ELR (cell line): ENCODE measurements at places on chromosomes 7 and 10.

DNA sequence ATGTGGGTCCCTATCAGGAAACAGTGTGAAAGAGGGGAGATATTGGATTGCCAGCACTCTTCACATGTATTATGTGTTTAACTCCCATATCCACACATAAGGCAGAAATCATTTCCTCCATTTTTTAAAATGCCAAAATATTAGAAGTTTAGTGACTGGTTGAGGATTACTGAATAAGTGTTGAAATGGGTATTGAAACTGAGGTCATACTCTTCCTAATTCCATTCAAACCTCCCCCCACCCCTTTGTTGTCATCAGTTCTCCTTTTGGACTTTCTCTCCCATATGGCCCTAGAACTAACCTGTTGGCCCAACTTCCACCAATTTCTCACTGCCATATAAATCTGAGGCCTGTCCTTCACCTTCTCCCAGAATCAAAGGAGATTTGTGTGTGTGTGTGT is 81.6 kb downstream of the EVX1 start:
- no peak for DNase-seq

- peak; percentile 23 for DNase-seq
These were observed 6.7 kb upstream of the COA1 start for GRCh38 chr7:43735802-43736603.

DNA sequence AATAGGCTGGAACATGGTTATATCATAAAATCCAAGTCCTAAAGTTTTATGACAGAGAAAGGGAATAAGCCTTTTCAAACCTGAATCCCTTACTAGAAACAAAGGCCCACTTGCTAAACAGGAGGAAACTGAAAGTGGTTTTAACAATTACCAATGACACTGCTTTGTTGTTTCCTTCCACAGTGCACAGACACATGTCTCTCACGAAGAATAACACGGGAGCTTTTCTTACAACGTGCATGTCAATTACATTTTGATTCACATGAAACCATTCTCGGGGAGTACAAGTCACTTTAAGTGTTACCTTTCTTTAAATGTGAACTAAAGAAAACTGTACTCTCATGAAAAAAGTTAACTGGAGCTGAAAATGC is 1.4 kb downstream of the MRPS33 start:
- no peak for DNase-seq

DNA sequence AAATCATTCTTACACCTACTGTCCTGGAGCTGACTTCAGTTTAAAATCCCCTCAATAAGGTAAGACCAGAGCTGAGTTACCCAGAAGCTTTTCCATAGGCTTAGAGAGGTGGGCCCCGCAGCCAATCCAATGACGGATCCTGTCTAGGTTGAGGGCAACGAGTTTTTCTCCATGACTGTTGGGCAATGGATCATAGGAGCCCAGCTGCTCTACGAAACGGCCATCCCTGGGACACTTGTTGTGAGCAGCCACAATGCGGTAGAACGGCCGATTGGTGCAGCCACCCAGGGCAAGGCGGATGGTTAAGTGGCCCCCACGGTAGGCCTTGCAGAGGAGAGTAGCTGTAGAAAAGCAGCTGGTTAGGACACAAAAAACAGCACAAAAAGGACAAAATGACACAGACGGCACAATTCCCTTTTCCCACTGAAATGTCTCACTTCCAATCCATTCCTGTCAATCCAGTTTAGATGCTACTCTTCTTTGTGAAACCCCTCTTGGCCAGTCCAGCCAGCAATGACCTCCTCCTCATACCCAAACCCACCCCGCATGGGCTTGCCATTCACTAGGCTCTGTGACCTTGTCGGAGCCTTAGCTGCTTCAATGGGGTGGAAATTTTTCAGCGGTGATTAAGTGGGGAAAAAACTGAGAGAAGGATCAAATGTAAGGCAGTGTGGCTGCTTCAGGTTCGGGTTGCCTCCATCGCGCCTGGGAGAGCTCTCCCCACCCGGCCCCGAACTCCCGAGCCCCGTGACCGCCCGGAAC is 580 bp downstream of the MRPS16 start:
- DNase-seq = peak; percentile 34

GRCh38 chr7:134766779-134767519 is 12.5 kb upstream of the CALD1 start:
- no peak for DNase-seq

DNA sequence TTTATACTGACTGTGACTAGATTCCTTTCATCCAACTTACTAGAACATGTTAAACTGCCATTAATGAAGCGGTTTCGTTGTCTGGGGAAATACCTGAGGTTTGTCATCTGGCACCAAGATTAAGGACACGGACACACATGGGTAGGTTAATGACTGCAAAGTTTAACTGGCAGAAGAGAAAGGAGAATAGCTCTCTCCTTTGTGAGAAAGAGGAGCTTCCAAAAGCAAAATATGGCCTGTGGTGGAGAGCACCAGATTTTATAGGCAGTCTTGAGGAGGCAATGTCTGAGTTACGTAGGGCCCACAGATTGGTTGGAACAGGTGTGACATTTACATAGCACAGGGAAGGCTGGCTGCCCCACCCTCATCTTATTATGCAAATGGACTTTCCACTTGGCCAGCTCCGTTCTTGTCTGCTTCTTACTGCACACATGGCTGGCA is 1193.0 kb upstream of the CELF2 start:
- DNase-seq = no peak

- no peak for DNase-seq
These were observed 43.1 kb upstream of the CASD1 start for GRCh38 chr7:94466516-94466915.

- DNase-seq = peak; percentile 54
These were observed 786 bp downstream of the CUEDC2 start for GRCh38 chr10:102431452-102432124.

- DNase-seq = peak; percentile 81
These were observed 55.4 kb downstream of the LYZL1 start for GRCh38 chr10:29344073-29344820.

DNA sequence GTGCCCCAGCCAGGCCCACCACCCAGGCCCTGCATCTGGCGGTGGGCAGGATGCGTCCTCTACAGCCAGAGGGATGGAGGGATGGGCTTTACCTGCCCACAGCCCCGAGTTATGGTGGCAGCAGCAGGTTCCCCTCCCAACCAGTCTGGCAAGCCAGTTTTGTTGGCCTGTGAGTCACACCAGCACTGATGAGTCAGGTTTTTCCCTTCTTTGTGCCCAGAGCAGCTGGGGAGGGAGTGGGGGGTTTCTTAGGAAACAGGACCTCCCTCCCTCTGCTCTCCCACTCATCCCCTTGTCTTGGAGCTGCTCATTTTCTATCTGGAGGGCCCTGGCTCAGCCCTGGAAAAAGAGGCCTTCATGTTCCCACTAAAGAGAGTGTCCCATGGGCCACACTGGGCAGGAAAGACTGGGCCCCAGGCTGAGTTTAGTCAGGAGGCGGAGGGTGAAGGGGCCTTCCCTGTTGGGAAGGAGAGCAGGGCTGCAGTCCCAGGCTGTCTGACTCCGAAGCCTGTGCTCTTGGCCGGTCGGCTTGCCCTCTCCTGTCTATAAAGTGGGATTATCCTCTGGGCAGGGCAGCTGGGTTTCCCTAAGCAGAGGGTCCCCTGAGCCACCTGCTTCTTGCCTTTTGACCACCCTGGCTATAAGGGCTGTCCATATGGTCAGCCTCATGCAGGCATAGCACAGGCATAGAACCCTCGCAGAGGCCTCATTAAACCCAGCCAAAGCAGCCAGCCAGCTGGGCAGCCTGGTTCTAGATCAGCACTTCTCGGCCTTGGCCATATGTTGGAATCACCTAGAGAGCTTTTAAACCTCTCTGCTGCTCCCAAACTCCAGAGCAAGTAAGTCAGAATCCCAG is 30.2 kb upstream of the ANKRD2 start:
- peak; percentile 95 for DNase-seq

- no peak for DNase-seq
These were observed 23.9 kb upstream of the CYCS start for GRCh38 chr7:25148772-25149575.

DNA sequence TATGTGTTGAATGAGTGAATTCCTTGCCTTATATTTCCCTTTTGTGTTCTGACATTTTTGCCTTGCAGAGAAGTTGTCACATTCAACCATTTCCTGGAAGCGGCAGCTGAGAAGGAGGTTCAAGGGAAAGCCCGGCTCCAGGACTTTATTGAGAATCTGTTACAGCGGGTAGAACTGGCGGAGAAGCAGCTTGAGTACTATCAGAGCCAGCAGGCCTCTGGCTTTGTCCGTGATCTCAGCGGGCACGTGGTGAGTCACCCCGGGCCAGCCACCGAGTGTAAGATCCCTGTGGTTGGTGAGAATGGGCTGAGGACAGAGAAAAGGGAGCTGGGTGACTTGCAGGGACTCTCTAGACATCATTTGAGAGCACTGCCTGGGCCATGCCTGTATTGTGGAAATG is 14.2 kb downstream of the ZNF365 start:
- DNase-seq = no peak

- peak; percentile 81 for DNase-seq
These were observed 54.2 kb upstream of the CAMK2B start for GRCh38 chr7:44379366-44380188.

DNA sequence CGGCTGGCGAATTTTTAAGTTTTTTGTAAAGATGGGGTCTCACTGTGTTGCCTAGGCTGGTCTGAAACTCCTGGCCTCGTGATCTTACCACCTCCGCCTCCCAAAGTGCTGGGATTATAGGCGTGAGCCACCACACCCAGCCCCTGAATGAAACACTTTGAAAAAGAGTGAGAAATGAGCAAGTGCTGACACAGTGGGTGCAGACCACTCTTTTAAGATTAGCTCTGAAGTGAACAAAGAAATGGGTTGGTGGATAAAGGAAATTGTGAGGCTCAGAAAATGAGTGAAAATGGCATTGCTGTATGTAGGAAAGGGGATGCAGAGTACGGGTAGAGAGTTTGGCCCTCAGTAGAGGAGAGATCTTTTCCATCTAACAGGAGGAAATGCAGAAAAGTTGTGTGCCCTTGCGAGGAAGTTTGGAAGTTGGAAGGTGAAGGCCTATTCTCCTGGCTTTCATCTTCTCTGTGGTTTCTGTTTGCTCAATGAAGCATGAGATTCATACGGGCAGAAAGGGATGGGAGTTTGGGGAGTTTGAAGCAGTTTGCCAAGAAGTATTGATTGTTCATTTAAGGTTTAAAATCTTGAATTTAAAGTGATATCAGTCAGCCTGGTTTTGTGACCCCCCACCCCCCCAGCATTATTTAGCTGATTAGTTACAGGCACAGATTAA is 11.0 kb downstream of the MAPK8 start:
- DNase-seq = no peak

GRCh38 chr10:77494327-77494726 is 143.3 kb downstream of the KCNMA1 start:
- peak; percentile 62 for DNase-seq

- no peak for DNase-seq
These were observed 3.8 kb downstream of the LEP start for GRCh38 chr7:128244861-128245260.

DNA sequence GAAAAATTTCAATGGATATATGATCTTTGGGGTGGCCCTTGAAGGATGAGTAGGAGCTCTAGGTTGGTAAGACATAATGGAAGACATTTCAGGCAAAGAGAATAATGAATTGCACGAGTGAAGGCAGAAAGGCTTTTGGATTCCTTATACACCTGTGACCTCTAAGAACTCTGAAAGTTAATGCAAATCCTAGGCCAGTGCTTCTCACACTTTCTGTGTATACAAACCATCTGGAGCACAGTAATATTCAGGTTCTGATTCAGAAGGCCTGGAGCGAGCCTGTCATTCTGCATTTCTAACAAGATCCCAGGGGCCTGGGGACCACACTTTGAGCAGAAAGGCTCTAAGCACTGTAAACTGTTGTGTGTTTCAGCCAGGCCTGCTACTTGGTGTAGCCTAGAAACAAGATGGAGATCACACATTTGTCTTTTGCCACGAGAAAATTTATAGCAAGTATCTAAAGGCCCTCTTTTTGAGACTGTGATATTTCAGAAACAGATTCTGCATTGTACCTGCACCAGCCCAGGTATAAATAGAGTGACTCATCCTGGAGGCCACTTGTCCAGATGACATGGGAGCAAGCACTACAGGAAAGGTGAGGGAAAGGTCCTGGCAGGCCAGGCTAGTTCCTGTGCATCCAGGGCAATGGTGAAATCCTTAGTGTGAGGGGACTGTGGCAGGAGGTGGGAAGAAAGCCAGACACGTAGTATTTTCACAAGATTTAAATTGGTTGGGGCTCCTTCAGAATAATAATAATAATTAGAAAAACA is 24.4 kb downstream of the MRPS33 start:
- no peak for DNase-seq

- no peak for DNase-seq
These were observed 313.6 kb upstream of the CDC14C start for GRCh38 chr7:48610705-48611104.

- DNase-seq = no peak
These were observed 78.4 kb upstream of the NANOS1 start for GRCh38 chr10:118950997-118951637.

GRCh38 chr10:30755441-30755953 is 125.9 kb upstream of the LYZL2 start:
- no peak for DNase-seq
